ENCODE measurements at places on chromosomes 3 and 15.

DNA sequence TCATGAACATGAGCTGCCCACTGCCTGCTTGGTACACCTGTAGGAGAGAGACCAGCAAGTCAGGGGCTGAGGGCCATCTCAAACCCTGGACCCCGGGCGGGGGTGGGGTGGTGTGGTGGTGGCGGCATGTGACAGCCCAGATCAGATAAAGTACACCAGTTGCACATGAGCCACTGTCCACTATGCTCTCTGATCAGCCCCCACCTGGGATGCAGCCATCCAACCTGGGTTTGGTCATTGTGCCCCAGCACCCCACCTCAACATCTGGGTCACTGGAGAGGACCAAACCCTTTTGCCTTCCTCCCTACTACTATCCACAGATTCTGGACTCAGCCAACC is 3.0 kb upstream of the NCKIPSD start:
- no peak for DNase-seq

DNA sequence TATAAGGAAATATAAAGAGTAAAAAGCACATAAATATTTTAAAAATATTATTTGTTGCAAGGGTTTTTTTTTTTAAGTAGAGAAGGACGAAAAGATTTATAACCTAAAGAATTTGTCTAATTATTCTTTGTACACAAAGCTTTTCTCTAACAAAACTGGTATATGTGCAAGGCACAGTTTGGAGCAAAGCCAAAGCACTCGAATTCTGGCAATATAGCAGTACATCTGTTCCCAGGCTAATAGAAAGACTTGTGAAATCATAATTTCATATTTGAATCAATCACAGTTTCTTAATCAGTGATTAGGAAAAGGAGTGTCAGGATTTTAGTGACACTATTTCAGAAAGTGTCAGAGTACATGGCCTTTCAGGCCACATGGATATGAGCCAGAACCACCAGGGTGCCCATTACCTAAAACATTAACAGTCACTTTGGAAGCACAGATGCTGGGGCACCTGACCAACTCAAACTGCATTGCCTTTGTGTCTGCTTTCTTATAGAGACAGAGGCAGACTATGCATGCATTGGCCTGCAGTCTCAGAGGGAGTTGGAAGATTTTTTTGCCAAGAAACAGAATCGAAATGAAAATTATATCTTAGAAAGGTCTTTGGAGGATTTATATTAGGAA is 651.8 kb upstream of the SGO1 start:
- DNase-seq: peak; percentile 49

- DNase-seq: no peak
Observed at GRCh38 chr3:175932586-175932985, 1073.5 kb downstream of the NAALADL2 start.

DNA sequence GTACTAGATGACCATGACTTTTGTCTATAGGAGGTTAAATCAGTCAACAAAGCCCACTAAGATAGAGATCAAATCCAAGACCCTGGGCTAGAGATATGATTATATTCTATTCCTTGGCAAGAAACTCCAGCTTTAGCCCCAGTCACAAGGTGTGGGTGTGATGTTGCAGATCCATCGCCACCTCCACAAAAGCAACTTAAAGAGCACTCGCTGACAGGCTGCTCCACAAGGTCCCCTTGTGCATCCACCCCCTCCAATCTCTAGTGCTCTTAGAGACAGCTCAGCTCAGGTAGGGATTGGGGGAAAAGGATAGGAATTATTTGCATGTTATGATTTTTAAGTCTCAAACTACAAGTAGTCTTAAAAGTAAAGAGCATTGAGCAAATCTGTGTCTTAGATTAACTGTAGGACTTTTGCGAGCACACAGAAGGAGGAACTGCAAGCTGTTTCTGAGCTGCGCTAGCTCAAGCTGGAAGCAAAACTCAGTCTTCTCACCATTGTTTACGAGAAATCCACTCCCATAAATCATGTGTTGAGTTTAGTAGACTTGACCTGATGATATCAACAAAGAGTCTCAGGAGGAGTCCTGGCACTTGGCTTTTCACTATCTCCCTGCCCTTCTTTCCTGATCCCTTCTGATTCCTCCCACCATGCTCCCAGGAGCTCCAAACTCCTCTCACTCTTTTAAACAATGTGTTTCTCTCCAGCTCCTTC is 177.6 kb downstream of the STAC start:
- DNase-seq: no peak

- DNase-seq: no peak
Observed at GRCh38 chr3:159807137-159808040, 181.2 kb upstream of the IL12A start.

GRCh38 chr3:100335434-100335833 is 877 bp downstream of the NIT2 start:
- DNase-seq: peak; percentile 27

DNA sequence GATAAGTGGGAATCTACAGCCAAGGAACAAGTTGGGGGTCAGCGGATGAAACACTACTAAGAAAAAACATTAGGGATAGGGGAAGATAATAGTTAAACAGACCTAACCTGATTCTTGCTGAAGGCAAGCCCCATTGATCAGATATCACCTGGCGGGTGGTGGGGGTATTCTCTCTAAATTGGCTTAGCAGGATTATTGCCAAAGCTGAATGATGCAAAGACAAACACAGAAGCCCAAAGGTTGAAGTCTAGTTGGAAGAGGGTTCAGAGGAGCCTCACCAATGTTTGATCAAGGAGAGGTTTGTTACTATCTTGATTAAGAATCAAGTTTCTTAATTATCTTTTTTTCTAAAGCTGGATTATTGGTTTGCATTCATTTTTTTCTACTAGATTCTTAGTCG is 371.9 kb upstream of the CNTN4 start:
- no peak for DNase-seq

DNA sequence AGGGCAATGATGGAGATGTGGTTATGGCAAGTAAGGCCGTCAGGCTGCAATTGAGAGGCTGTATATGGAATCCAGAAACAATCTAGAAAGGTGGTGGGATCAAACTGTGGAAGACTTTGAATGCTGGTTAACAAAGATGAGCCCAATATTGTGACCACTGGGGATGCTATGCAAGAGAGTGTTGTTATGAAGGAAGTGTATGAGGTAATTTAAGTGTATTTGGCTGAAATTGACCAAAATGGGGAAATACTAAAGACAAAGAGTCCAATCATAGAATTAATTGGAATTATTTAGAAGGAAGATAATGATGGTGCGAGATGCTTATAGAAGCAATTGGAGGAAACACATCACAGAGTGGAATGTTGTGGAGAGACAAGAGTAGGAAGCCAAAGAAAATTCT is 24.5 kb downstream of the BTLA start:
- DNase-seq: no peak

GRCh38 chr3:109900783-109901182 is 563.4 kb upstream of the DPPA4 start:
- DNase-seq: no peak

DNA sequence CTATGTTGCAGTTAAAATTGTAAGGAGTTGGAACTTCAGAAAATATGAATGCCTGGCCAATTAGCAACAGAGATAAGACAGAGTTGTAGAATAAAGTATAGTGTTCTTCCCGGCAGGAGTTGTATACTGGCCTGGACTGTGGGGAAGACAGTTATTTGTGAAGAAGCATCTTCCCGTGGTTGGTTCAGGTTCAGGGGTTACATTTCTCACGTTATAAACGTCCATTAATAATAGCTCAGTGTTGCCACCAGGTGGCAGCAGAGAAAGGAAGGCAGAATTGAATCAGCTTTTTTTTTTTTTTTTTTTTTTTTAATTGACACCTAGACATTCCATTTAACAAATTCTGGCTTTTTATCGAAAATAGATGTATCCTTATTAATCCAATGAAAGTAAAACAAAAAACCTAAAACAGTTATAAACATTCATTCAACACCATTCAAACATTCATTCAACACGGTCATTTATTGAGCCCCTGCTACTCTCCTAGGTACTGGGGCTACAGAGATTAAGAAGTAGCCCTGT is 66.4 kb upstream of the NR2E3 start:
- peak; percentile 35 for DNase-seq

GRCh38 chr3:125374996-125375941 is at the start of gene ZNF148:
ZNF148 (minus strand) TSS chr3:125375325; CDS start chr3:125313640, 61,685 bp downstream.
- DNase-seq: peak; percentile 92

GRCh38 chr3:159739969-159740368 is 248.7 kb upstream of the IL12A start:
- no peak for DNase-seq

- DNase-seq: no peak
Observed at GRCh38 chr3:139597947-139598346, 58.4 kb upstream of the RBP1 start.

GRCh38 chr15:34364041-34364440 is 3.0 kb downstream of the LPCAT4 start:
- DNase-seq: no peak

- DNase-seq: no peak
Observed at GRCh38 chr3:123374016-123374415, 74.9 kb downstream of the ADCY5 start.

GRCh38 chr15:41790756-41791546 is 16.7 kb downstream of the MAPKBP1 start:
- no peak for DNase-seq

- no peak for DNase-seq
Observed at GRCh38 chr15:56528136-56528535, 63.2 kb upstream of the MNS1 start.

Measured in NCI-H1417 (cell line).